AG10803 (cell line): ENCODE measurements at places on chromosomes 4 and X.

- no peak for DNase-seq
These were observed 159.3 kb downstream of the DCAF12L1 start for GRCh38 chrX:126393284-126393683.

- DNase-seq: no peak
These were observed 23.3 kb upstream of the LEF1 start for GRCh38 chr4:108192056-108192455.

GRCh38 chr4:54077812-54078211 is 13.4 kb upstream of the CHIC2 start:
- DNase-seq: peak; percentile 27

DNA sequence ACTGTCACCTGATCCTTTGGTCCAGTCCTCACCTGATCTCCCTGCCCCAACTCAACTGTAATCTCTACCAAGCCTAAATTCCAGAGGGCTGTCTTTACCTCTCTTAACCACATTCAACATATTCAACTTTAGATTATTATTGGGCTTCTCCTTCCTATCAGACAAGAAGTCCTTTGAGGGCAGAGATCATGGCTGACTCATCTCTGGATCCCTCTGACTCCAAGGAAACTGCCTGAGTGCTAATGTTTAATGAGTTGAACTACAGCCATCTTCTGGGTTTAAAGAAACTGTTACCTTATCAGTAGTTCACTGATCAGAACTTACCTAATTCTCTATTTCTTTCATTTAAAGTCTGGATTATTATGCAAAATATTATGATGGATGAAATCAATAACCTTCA is 135.7 kb downstream of the GPC3 start:
- no peak for DNase-seq

GRCh38 chrX:118502161-118502789 is 6.7 kb downstream of the DOCK11 start:
- DNase-seq: no peak

DNA sequence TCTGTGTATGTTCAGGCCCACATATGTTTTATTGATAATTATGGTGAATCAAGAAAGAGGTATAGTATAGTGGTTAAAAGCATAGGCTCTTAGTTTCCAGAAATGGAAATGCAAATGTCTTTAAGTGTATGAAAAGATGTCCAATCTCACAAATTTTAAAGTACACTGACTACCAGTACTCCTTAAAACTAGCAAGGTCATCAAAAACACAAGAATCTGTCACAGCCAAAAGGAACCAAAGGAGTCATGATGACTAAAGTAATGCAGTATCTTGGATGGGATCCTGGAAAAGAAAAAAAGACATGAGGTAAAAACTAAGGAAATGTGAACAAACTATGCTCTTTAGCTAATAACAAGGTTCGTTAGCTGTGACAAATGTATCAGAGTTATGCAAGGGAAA is 661 bp upstream of the RBM41 start:
- no peak for DNase-seq

DNA sequence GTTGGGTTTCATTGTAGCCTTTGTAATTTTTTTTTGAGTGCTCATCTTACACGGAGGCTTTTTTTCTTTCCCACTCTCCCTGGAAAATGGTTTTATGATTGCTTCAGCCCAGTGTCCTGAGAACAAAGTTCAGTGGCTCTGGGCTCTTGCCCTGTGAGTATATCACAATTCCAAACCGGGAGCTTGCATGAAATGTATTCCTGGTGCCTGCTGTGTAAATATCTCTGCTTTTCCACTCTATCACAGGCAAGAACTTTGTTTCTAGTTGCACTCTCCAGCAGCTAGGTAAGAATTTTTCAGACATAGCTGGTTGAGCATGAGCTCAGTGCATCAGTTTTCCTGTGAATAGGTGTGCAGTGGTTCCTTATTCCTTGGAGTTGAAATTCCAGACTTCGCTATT is 60.8 kb downstream of the SUPT20HL2 start:
- DNase-seq: no peak

- DNase-seq: no peak
These were observed 156.5 kb downstream of the EMCN start for GRCh38 chr4:100361336-100361735.
